ENCODE measurements at places on chromosomes 2 and 18.

GRCh38 chr2:26324903-26325302 is 21.0 kb upstream of the SELENOI start:
- DNase-seq, result no peak

GRCh38 chr18:31736630-31737029 is 24.1 kb downstream of the SLC25A52 start:
- DNase-seq, result no peak

- DNase-seq, result no peak
Measured at GRCh38 chr2:50346629-50347357, 685.1 kb downstream of the NRXN1 start.

DNA sequence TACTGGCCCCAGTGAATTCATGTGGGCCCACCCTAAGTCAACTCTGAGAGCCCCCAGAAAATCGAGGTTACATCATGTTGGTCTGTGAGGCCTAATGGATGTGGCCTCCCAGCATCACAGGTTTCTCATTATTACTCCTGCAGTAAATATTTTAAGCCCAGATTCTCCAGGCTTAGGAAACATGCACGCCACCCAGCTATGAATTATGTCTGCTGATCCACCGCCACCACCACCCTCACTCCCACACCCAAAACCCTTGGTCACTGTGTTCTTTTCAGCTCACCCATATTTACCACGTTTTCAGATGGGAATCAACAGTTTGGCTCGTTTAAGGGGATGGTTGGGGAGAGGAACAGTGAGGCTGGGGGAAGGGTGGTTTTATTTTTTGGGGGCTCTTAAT is 128.6 kb downstream of the NCK2 start:
- DNase-seq, result no peak

- DNase-seq, result no peak
Measured at GRCh38 chr18:35572644-35573043, 8.9 kb upstream of the GALNT1 start.

DNA sequence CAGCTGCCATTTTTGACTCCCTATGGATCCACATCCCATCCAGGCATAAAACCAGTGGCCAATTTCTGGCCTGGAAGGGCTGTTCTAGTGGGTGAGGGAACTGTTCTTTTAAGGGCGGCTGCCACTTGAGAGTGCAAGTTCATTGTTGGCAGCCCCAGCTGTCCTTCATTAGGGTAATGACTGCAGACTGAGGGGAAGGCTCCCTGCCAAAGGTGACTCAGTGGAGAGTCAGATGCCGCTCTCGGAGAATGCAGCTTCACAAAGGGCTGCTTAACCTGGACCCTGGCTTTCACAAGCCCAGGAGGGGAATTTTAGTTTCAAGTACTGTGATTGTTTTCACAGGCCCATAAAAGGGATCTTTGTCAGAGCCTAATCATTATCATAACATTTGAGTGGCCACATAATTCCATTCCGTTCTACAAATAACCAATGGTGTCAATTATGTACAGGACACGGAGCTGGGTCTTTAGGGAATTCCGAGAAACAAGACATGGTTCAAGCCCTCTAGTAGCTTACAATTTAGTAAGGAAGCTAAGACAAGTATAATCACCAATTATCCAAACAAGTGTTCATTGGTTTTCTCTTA is 235.7 kb downstream of the CDCA7 start:
- DNase-seq, result no peak

- DNase-seq, result no peak
Measured at GRCh38 chr2:67572721-67573435, 175.7 kb downstream of the ETAA1 start.

GRCh38 chr2:196293751-196294515 is 122.6 kb upstream of the STK17B start:
- no peak for DNase-seq

Measured in KG1 (cell line).